ENCODE measurements at places on chromosomes 6 and 20.

- DNase-seq, result no peak
These were observed 3.6 kb downstream of the TRAM2 start for GRCh38 chr6:52573295-52573694.

DNA sequence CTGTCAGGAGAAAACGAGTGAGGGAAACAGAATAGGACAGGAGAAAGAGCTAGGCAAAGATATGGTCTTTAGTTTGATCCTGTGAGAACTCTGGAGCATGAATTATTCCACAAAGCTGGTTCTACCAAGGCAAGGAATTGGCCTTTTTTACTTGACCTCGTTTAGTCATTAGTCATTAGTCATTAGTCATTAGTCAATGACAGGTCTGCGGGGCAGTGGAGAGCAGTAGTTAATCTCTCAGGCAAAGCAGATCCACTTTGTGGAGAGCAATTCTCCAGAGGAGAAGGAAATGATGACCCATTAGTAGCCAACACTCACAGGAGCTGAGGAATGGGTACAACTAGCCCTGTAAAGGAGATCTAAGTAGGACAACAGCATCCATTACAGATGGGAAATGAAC is 22.0 kb upstream of the ABCC10 start:
- no peak for DNase-seq

- no peak for DNase-seq
These were observed 407.0 kb upstream of the SASH1 start for GRCh38 chr6:147935656-147936055.

DNA sequence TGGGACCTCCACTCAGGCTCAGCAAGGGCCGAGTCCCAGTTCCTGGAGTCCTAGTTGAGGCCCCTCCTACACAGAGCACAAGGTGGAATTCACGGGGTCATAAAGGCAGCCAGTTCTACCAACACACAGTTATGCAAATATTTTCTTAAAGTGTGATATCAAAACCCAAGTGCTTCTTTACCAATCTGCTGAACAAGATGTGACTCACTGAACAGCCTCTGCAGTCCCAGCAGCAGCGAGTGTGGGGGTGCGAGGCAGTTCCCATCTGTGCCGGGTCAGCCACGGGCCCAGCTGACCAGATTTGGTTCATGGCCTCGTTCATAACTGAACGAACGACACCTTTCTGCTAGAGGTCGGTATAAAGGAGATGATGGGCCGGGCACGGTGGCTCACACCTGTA is 4.5 kb upstream of the TCEA2 start:
- no peak for DNase-seq

GRCh38 chr6:75315978-75316377 is 31.4 kb upstream of the TMEM30A start:
- DNase-seq, result no peak

DNA sequence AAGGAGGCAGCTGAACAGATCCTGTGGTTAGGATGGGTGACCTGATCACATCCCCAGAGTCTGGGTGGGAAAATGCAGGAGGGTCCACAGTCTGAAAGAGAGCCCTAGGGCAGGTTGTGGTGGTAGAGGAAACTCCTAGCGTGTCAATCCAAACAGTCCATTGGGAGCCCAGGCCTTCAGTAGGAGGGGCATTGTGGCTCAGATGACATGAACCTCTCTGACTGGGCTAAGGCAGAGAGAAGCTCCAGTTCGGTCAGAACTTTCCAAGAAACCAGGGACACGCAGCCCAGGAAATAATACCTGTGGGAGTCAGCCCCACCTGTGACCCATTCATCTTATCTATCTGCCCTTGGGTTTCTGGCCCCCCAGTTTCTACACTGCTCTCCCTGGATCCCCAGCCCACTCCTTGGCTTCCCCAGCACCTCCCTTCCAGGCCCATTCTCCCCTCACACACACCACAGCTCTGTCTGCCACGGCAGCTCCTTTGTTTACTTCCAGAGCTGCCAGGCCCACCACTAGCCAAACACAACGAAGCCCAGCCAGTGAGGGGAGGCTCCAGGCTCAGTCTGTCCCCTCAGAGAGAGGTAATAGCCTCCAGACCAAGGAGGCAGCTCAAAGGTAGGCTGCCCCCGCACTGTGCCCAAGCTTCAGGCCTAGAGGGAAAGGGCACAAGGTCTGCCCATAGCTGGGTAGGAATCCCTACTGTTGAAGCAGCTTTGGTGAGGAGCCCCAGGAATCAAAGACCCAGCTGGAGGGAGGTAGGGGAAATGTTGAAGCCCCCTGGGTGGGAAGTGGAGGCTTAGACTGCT is 6.2 kb downstream of the GDF5 start:
- DNase-seq, result no peak

GRCh38 chr6:30493643-30494250 is 4.4 kb downstream of the HLA-E start:
- no peak for DNase-seq

DNA sequence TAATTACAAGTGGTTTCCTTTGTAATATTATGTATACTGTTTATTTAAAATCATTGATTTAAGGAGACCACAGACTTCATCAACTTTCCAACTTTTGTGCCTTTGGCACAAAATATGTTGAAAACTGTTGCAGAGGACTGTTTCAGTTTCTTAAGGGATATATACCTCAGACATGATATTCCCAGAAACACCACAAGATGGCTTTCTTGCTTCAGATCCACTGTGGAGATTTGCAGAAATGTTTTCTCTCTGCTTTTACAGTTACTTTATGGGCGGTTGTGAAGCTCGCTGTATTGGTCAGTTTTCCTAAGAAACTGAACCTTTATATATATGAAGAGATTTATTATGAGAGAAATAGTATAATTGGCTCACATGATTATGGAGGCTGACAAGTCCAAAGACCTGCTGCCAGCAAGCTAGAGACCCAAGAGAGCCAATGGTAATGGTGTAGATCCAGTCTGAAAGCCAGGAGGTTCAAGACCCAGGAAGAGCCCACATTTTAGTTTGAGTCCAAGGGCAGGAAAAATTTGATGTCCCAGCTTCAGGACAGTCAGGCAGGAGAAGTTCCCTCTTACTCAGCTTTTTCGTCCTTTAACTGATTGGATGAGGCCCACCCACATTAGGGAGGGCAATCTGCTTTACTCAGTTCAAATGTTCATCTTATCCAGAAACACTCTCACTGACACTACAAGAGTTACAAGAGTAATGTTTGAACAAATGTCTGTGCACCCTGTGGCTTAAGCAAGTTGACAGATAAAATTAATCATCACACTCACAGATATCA is 12.8 kb downstream of the ME1 start:
- DNase-seq, result no peak

DNA sequence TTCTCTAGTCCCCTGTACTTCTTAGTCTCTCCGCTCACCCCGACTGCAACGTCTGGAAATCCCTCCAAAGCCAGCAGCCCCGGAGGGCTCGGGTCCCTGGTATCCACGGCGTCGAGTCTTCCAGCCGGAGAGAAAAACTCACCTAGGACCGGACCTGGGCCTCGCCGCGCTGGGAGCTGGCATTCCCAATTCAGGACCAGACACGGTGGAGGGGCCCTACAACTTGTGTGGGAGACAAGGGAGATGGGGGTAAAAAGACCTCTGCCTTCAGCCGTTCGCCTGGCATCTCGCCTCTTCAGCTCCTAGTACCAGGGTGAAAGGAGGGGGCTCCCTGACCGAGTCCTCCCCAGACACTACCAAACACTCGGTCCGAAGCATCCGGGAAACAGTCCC is 64.3 kb downstream of the GPX5 start:
- DNase-seq, result no peak

GRCh38 chr6:32973144-32974015 is 5.0 kb downstream of the BRD2 start:
- DNase-seq, result no peak

- no peak for DNase-seq
These were observed 20.5 kb downstream of the GMDS start for GRCh38 chr6:2224847-2225382.

GRCh38 chr6:33429750-33430052 is 9.8 kb downstream of the SYNGAP1 start:
- DNase-seq, result no peak

GRCh38 chr20:63053432-63054102 is 46.8 kb upstream of the BHLHE23 start:
- DNase-seq, result no peak

- DNase-seq, result no peak
These were observed 57.7 kb downstream of the DHX35 start for GRCh38 chr20:39019805-39020325.

DNA sequence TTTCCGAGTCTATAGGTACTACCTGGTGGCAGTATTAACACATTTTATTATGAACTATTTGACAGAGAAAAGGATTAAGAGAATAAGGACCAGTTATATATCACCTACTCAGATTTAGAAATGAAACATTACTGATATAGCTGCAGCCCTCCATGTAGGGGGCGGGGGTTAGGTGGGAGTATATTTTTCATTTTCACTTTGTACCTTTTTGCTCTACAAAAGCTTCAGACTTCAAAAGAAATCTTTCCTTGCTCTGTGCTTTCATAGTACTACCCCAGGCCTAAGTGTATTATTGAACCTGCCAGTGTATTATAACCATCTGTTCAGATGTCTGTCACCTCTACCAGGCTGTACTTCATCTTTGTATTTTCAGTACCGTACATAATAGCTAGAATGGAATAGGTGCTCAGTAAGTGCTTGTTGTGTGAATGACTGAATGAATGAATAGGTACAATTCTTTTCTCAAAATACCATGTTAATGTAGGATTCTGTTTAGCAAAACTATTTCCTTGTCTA is 43.0 kb downstream of the CDKAL1 start:
- DNase-seq, result no peak

- no peak for DNase-seq
These were observed 24.4 kb downstream of the PLCB1 start for GRCh38 chr20:8156235-8157079.

DNA sequence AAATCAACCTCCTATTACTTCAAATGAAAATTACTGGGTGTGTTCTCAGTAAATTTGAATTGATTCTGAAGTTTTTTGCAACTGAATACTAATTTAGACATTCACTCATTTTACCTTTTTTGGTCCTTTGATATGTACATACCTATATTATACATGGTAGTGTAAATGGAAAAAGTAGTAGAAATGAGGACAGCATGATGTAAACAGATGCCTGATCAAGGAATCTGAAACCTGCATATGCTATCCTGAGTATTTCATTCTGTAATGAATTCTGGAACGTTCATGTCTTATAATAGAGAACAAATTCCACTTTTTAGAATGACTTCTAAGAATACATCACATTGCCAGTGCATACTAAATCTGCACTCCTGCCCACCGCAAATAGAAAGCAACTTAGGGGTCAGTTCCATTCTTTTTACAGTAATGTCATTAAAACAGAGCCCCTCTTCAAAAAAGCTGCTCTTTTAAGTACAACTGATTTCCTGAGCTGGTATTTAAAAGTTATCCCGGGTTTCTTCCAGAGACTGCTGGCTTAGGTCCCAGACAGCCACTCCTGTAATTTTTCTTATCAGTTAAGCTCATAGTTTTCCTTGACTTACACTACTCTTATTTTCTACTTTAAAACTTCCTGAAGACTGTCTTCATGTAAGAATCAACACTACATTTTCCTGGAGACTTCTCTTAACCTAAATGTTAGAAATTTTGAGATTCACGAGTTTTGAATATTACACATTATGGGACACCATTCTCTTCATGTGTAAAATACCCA is 48.4 kb downstream of the MAP3K7 start:
- no peak for DNase-seq

GRCh38 chr20:57791178-57791962 is 81.6 kb upstream of the PMEPA1 start:
- DNase-seq, result no peak

GRCh38 chr20:11972478-11972877 is 54.8 kb downstream of the BTBD3 start:
- DNase-seq, result no peak

- no peak for DNase-seq
These were observed 468.0 kb downstream of the UTRN start for GRCh38 chr6:144753023-144753705.

DNA sequence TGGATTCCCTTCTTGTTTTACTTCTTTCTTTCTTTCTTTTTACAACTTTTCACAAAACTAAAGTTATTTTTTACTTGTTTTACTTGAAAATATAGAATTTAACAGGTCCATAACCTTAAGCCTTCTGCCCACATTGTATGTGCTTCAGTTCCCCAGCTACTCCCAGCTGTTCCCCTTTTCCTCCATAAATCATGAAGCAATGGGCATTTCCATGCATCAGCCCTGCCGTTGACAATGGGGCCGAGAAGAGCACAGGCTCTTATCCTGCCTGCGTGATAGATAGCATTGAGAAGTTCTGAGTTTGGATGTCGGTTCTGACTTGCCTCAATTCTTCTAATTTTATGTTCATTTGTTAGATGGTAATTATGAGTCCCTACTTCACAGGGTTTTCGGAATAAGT is 583.8 kb downstream of the CDH26 start:
- no peak for DNase-seq

DNA sequence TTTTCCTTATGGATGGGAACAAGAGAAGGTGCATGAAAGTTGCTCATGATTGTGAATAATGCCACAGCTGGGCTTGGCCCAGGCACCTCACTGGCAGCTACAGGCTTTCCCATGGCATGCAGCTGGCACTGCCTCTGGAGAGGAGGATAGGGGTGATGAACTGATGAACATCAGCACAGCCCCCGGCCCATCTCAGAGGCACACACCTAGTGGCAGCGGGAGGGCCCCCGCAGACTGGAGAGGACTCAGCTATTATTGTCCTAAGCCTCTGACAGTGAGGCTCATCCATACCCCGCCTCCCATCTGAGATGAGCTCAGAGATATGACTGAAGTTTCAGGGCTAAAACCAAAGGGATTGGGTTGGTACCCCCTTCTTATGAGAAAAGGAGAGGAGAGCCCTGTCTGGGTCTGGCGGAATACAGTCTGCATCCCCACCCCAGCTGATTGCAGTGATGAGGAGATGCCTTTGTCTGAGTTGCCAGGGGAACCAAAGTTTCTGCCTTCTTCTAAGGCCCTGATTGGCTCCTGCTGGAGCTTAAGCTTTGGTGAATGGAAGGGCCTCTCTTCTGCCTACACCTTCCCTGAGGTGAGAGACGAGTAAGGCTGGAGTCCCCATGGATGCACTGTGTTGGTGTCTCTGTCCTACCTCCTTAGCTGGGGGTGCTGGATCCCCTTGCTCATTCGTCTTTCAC is 27.6 kb upstream of the EPB41L1 start:
- DNase-seq, result no peak

- DNase-seq, result no peak
These were observed 20.0 kb upstream of the MPC1 start for GRCh38 chr6:166402582-166403277.

DNA sequence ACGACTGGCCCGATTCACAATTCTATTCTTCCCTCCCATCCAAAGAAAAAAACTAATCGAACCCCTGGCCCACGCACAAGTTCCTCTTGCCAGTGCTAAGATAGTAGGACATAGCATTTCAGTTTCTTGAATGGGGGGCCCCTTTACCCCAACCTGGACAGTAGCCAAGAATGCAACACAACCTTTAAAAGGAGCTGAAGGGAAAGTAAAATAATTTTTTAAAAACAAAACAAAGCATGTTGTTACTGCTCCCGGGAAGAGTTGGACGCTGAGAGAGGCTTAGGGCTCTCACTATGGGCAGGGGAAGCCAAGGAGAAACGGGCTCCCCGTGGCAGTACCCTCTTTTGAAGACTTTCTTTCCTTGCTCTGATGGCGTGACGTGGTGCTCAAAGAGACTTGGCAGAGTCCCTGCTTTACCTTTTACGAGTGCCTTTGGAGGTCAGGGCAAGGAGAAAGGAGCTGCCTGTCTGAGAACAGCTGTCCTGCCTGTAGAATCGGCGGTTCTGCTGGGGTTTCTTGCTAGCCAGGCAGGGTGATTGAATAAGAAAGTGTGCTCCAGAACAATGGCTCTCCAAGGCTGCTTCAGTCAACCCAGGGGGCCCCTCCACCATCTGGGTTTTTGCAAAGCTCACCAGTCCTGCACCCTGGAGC is 5.8 kb downstream of the TFAP2C start:
- DNase-seq, result no peak
